Fibroblast of pulmonary artery (primary cell): ENCODE measurements at places on chromosomes 4 and X.

DNA sequence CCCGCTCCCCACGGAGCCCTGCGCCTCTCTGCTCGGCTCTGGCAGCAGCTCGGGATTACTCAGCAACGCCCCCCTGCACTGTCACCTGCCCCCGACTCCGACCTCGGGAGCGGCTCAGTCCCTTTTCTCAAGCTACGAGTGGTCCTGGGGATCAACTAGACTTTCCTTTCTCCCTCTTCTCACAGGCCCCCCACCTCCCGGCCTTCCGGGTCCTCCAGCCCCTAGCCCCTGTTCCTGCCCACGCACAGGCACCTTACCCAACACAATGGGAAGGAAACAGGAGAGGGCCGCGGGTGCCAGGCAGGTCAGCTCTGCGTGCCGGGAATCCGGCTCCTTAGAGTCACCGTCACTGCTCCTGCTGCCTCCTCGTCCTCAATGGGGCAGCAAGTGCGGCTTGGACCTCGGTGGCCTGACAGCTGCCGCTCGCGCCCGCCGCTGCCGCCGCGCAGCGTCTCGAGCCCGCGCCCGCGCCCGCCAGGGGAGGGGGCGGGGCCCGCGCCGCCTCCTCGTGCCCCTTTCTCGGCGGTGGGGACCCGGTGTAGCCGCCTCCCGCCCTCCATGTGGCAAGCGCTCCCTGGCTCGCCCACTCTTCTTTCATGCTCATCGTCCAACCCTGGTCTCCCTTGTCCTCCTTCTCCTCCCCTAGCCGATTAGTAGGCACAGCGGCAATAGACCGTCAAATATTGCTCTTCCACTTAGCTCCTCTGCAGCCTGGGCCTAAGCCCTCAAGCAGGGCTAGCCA is at the start of gene RAB9B:
Gene RAB9B, minus strand, starts transcription at position 455 of the 742 bp plus-strand sequence. CDS start 6,473 bp downstream, outside the sequence.
- no peak for DNase-seq

DNA sequence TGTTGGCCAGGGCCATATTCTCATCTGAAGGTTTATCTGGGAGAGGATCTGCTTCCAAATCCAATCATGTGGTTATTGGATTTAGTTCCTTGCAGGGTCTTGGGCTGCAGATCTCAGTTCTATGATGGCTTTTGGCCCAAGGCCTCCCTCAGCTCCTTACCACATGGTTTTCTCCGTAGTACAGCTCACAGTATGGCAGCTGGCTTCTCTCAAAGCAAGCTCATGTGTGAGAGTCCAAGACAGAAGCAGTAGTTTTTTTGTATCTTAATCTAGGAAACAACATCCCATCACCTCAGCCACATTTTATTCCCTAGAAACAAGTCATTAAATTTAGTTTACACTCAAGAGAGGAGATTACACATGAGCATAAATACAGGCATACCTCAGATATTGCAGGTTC is 24.5 kb downstream of the MND1 start:
- no peak for DNase-seq

DNA sequence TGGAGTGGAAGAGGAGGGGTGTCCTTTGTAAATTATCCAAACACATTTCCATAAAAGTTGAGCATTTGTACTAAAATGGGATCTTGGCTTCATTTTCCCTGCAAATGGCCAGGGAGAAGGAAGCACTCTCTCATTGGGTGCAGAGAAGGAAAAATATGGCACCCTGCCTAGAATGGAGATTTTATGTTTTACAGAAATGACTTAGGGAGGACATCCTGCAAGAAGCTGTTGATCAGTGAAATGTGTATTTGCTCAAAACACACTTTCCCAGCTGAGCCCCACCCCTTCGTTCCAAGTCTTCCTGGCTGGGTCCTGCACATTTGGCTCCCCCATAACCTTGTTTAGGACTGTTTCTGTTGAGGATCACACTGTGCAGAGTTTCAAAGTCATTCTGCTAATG is 213.5 kb upstream of the TAPT1 start:
- DNase-seq = no peak

DNA sequence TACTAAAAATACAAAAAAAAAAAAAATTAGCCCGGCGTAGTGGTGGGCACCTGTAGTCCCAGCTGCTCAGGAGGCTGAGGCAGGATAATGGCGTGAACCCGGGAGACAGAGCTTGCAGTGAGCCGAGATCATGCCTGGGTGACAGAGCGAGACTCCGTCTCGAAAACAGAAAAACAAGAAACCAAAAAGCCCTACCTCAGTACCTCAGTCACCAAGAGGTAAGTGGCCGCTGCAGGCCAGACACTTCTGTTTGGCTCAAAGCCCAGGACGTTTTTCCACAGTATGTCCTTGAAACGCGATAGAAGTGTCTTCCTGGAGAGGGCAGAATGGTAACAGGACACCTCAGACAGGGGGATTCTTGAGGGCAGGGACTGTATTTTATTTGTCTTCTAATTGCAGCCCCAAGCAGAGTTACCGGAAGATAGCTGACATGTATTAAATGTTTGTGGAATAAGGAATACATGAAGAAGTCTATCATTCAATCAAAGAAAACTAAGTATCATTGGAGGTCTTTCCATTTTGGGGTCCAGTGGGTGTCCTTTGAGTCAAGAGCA is 63.6 kb downstream of the CLNK start:
- DNase-seq = no peak

DNA sequence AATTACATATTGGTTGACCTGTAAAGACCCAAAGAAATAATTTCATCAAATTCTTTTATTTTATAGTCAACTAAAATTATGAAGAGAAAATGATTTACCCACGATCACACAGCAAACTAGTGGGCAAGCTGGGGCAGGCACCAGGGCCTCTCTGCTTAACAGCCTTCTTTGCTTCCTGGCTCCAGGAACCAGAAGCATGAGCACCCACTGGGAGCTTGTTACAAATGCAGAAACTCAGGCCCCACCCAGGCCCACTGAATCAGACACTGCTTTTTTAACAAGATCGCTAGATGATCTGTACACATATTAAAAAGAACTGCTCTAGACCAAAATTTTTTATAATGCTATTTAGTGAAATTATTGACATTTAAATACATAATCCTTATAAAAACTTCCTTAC is 95.0 kb downstream of the GEMIN8 start:
- DNase-seq = no peak

GRCh38 chrX:98501426-98501825 is 1617.7 kb downstream of the RPA4 start:
- DNase-seq = no peak

GRCh38 chr4:138740816-138741745 is 274.5 kb upstream of the NOCT start:
- DNase-seq = no peak

- no peak for DNase-seq
These were observed 52.1 kb downstream of the KLHL34 start for GRCh38 chrX:21606002-21606401.

GRCh38 chr4:137961051-137961438 is 281.1 kb downstream of the SLC7A11 start:
- DNase-seq = peak; percentile 82

GRCh38 chrX:74906417-74906816 is 18.8 kb downstream of the NEXMIF start:
- DNase-seq = no peak

- DNase-seq = peak; percentile 14
These were observed 763 bp downstream of the USP38 start for GRCh38 chr4:143185253-143186107.

DNA sequence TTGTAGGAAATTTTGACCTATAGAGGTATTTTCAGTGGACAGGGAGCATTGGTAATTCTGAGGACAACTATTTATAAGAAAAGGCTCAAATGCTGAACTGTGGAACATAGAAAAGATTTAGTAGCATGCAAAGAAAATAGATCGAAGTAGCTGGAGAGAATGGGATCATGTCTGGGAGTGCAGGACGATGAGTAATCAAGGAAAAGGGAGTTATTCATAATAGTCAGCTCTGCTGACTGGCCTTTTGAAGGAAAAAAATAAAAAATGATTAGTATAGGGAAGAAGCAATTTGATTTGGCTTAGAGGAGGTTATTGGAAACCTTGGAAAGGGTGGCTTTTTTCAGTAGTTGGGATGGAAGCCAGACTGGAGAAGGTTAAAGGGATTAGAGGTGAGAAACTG is 22.9 kb upstream of the ANK2 start:
- peak; percentile 50 for DNase-seq

DNA sequence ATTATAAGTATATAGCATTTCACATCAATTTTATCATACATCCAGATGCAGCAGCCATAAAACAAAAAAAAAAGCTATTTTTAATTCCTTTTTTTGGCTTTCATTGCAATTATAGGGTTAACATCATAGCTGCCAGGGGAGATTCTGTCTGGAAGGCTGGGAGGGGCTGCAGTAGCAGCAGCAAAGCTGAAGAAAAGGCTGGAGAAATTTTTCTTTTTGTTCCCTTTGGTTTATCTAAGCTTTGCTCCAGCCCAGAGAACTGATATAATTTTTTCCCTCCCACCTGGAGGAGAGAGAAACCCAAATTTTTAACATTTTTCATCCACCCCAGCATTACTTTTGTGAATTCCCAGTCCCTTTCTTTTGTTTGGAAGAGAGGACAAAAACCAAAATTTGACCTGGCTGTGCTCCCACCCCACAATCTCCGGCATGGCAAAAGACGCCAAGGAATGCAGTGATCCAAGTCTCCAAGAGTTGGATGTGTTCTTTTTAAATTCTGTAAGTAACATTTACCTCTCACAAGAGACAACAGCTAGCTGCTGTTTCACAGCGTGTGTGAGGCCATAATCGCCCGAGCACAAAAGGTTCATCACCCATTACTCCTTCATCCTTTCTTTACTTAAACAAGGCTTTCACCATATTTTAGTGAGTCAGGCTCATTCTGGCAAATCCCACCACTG is 25.1 kb upstream of the FAM156A start:
- DNase-seq = peak; percentile 19

- no peak for DNase-seq
These were observed 34.7 kb downstream of the ERVMER34-1 start for GRCh38 chr4:52716364-52717151.

DNA sequence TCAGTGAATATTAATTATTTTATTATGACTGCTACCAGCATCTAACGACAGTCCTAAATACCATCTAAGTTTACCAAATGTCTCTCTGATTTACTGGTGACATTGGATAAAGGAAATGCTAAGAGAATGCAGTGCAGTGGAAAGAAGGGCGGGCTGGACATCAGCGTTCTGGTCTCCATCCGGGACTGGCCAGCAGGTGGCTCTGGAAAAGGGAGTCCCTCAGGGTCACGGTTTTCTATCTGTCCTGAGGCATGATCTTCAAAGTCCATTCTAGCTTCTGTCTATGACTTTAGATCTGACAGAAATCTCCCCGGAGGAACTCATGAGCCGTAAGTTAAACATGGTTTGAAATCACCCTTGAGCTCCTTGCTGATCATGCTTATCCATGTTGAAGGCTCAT is 3.3 kb downstream of the TRIM2 start:
- peak; percentile 38 for DNase-seq

DNA sequence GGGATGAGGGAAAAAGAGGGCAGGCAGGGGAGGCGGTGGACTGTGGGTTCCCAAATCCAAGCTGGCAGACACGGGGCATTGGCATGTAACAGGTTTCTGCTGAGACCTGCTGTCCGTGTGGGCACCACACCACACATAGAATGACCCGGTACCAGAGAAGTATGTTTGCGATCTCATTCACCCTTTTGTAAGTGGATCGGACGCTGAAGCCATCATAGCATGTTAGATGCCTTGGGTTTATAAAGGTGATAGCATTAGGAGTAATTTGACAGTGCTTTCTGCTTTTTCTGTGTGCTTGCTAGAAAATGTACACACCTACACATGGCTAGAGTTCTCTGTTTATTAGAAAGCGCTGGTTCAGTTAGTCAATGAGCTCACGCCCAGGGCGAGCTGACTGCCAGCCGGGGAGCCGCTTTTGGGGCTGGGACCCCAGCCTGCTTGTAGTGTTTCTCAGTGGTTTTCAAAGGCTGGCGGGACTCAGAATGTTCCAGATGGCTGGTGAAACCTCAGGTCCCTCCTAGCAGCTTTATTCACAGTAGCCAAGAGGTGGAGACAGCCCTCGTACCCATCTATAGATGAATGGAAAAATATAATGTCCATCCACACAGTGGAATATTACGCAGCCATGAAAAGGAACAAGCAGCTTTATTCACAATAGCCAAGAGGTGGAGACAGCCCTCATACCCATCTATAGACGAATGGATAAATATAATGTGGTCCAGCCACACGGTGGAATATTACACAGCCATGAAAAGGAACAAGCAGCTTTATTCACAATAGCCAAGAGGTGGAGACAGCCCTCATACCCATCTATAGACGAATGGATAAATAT is 579 bp downstream of the IL3RA start:
- no peak for DNase-seq

GRCh38 chrX:40093586-40093985 is 4.2 kb downstream of the BCOR start:
- no peak for DNase-seq

DNA sequence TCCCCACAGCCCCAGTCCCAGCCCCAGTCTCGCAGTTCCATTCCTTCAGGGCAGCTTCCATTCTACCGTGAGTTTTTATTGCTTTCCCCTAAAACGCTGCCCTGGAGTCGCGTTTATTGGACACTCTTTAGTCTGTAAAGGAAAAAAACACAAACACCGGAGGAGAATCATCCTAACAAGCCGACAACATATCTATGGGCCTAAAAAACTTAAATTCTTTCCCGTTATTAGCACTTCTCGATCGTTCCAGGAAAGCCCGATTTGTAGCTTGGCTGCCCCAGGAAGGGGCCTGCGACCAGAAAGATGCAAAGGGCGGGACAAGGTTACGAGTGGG is 178.5 kb downstream of the CBR4 start:
- DNase-seq = no peak

GRCh38 chrX:140765043-140765784 is 55.7 kb downstream of the LINC00632 start:
- DNase-seq = peak; percentile 52
